ENCODE measurements at places on chromosomes 4 and X.

DNA sequence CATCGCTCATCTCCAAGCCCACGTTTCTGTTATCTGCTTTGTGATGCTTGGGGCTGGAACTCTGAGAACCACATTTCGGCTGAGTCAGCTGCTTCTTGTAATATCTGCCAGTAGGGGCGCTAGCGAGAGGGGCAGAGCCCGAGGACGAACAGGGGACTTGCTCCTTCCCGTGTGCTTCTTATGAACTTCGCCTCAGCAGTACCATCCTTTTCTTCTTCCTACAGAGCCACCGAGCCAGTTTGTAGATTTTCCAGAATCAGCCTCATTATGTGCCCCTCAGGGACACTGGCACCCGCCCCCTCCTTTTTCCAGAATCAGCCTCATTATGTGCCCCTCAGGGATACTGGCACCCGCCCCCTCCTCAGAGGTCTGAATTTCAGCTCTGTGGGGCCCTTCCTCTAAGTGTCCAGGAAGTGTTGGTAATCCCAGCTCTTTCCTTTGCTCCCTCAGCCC lies 441.7 kb upstream of the RASGEF1B start:
- DNase-seq, result peak; percentile 72

GRCh38 chrX:136662976-136663375 lies 15.0 kb downstream of the CD40LG start:
- DNase-seq, result no peak

DNA sequence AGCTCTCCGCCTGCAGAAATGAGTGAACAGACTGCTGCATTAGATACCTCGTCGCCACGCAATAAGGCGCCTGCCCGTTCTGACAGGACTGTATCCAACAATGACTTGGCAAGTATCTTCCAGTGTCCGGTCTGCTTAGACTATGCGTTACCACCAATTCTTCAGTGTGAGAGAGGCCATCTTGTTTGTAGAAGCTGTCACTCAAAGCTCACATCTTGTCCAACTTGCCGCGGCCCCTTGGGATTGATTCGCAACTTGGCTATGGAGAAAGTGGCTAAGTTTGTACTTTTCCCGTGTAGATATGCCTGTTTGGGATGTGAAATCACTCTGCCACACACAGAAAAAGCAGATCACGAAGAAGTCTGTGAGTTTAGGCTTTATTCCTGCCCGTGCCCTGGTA lies 172.0 kb upstream of the MAGEB16 start:
- no peak for DNase-seq

- no peak for DNase-seq
Observed at GRCh38 chrX:17814059-17814458, 47.0 kb downstream of the RAI2 start.

DNA sequence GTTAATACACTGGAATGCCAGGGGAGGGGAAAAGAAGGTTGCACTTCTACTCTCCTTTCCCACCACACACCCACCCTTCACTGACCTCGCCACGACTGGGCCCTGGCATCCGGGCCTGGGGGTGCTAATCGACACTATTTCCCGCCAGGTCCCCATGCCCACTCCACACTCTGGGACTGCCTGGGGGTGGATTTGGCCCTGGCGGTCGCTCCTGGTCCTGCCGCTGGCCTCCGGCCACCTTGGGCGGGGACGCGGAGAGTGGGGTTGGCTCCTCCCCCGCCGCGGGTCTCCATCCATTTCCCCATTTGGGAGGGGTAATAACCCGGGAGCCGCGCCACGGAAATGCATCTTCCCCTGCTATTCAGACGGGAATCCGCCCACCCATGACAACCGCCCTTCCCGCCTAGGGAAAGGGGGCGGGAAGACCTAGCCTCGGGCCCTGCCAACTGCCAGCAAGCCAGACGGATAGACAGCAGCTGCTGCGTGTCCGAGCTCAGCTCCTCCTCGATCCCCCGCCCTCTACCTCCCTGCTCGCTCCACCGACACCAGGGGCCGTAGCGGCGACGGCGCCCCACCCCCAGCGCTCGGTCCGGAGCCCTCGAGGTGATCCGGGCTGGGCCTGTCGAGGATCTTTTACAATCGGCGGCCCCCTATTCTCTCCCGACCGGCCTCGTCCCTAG lies 78.1 kb downstream of the RLIM start:
- peak; percentile 92 for DNase-seq

DNA sequence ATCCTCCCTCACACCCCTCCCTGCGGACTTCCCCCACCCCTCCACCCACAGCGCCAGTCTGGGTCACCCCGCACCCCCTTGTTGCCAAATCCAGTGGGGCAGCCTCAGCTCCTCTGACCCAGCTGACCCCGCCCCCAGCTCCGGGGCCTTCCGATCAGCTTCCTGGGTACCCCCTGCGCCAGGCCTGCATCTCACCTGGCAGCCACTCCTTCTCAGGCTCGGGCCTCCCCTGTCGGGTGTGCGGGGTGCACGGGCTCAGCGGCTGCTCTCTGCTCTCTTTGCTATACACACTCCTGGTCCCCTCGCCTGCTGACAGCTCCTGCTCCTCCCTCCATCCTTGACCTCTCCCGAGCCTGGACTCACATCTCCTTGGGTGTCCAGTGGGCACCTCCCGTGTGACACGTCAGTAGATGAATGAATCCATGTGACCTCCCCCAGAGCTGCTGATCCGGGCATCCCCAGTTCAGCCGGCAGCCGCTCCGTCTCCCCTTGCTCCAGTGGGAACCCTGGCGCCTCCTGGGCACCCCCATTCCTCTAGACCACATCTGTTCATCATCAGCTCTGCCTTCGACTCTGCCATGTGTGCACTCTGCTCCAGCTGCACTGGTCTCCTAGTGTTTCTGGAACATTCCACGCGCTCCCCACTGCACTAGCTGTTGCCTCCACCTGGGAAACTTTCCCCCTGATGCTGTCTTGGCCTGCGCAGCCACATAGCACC lies 9.9 kb downstream of the CFAP99 start:
- no peak for DNase-seq

DNA sequence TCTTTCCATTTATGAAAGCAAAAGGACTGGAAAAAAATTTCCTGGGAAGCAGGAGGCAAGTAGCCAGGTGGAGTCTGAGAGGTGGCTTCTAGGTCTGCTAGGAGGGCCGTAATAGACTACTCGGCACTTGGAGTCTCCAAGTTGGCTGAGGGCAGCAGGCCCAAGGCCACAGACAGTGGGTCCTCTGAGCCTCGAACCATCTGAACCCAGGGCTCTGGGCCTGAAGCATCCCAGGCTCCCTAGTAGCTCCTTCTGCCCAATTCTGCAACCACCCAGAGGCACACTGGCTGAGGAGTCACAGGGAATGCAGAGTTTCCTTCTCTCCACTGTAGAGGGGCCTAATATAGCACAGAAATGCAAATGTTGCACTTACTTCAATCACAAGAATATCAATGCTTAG lies 19.8 kb downstream of the TKTL1 start:
- DNase-seq, result no peak

GRCh38 chr4:102623622-102624021 lies 122.5 kb downstream of the NFKB1 start:
- DNase-seq, result peak; percentile 77

DNA sequence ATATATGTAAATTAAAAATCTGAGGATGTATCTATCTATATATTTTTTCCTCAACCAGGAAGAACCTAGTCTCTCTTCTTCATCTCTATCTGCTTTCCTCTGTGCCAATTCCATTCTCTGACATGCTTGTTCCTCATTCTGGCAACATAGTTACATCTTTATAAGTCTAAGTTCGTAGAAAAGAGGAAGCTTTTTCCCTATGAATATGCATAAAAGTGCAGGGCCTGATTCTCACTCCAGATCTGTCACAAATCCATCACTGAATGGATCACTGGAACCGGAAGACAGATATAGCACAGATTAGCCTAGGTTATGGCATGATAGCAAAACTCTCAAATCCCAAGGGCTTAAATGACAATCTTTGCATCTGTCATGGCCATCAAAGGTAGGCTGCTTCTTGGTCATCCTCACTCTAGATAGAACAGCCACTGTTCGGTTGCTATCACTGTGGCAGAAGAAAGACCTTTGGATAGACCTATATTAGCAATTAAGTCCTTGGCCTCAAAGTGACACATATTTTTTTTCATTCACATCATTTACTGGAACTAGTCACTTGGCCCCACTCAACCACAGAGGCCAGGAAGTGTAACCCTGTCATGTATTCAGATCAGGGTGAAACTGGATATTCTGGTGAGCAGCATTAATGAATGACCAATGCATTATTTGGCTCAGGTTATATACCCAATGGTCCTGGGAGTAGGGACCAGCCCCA lies 22.2 kb downstream of the DTHD1 start:
- no peak for DNase-seq

GRCh38 chrX:134990475-134990800 lies 353 bp upstream of the SMIM10 start:
- DNase-seq, result no peak

GRCh38 chrX:17944833-17945497 lies 83.9 kb upstream of the RAI2 start:
- peak; percentile 4 for DNase-seq

GRCh38 chr4:89175611-89176010 lies 64.3 kb downstream of the TIGD2 start:
- no peak for DNase-seq

DNA sequence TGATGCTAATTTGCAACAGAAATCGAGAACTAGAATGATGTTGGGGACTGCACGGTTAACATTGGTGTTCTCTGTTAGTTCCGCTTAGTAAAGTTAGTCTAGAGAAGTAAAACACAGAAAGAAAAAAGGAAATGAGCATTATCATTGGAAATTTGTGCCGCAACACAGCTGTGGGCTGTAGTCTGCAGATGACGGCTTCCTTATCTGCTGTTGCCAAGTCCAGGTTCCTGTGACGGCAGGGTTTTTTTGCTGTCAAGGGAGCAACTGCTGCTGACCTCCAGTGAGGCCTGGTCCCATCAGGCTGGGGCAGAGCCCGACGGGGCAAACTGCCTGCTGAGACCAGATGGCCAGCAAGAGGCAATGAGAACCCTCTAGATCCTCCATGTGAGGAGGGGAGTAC lies 38.9 kb upstream of the PHEX start:
- DNase-seq, result peak; percentile 44

- DNase-seq, result no peak
Observed at GRCh38 chr4:76690011-76690905, 207.7 kb downstream of the SOWAHB start.

DNA sequence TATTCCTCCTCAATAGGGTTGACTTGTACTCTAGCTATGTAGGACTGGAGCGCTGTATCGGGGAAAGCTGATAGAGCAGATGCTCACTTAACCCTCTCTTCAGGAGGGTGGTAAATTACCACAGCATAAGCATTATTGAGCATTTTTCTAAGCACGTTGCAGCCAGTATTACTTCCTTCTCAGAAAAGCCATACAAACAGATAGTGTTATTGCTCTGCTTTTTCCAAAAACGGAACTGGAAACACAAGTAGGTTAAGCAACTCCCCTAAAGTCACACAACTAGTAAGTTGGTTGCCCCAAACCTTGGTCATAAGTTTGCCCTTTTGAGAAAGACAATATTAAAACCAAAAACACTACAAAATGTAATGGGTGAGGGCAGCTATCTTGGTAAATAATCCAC lies 73.9 kb downstream of the REELD1 start:
- DNase-seq, result no peak

DNA sequence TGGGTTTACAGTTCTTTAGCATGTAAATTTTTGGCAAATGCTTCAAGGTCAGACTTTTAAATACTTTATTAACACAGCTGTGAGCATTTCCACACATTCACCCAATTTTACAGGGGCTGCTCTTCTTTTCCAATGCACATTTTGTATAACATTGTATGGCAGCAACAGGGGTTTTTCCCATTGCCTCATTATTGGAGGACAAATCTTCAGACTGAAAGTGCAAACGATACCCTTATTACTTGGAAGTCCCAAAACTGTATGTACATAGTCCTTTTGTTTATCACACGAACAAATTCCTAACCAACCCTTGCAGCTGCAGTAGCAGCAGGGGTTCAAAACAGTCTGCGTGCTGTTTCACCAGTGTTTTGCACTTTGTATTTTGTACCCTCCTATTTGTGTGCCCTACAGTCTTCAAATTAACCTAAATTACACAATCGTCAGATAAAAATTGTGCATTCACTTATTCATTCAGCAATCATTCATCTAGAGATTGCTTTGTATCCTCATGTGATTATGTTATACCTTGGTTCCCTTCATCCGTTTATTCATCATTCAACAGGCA lies 330.7 kb upstream of the RASGEF1B start:
- no peak for DNase-seq

DNA sequence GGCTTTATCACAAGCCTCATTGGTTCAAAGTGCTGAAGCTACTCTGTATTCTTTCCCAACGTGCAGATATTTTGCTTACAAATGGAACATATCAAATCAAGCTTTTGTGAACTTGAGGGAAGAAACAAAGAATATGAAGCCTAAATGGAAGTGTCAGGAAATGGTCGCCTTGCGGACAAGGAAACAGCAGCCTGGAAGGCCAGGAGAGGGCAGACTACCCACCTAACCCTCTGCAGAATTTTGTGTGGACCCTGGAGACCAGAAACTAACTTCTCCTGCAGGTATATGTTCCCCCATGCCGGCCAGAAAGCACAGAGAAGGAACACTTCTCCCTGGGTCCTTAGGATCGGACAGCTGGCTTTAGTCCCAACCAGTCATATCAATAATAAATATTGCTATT lies 1425.8 kb downstream of the PCDH7 start:
- DNase-seq, result no peak

GRCh38 chr4:173990126-173990868 lies 293.2 kb downstream of the FBXO8 start:
- DNase-seq, result peak; percentile 72

DNA sequence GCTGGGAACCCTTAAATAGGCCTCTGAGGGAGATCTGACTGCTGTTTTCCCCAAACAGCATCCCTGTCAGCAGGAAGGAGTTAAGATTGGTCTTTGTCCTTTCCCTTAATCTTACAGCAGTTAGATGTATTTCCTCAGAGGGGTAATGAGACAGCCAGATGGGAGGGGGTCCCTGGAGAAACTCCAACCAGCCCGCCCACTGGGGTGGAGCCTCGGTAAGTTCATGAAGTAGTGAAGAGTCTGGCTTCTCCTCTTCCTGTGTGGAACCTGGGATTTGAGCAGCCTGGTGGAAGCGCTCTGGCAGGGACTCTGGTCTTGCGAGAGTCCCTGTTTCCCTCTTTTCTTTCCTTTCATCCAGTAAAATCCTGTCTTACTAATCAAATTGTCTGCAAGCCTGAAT lies 330.0 kb downstream of the TLL1 start:
- no peak for DNase-seq

- no peak for DNase-seq
Observed at GRCh38 chr4:186058253-186058979, 10.5 kb upstream of the TLR3 start.

Measured in cardiac muscle cell (in vitro differentiated cells and primary cell).